Kidney (tissue), 22 donors: ENCODE measurements at places on chromosomes 3 and 15. TPM values are rescaled to one million over a fixed set of nuclear protein-coding genes. Genes with fewer than 3 reads are reported as not detected.

GRCh38 chr3:132549890-132550578 is 47.0 kb upstream of the ACKR4 start:
- H3K4me3 ChIP-seq = no peak overlapping the region
- H3K4me1 ChIP-seq = peaks cover 7% of the 10 kb centered on the region
- H3K27me3 ChIP-seq = no peaks in the 10 kb centered on the region
- DNase-seq = no peak
- H3K27ac ChIP-seq = no peak overlapping the region

DNA sequence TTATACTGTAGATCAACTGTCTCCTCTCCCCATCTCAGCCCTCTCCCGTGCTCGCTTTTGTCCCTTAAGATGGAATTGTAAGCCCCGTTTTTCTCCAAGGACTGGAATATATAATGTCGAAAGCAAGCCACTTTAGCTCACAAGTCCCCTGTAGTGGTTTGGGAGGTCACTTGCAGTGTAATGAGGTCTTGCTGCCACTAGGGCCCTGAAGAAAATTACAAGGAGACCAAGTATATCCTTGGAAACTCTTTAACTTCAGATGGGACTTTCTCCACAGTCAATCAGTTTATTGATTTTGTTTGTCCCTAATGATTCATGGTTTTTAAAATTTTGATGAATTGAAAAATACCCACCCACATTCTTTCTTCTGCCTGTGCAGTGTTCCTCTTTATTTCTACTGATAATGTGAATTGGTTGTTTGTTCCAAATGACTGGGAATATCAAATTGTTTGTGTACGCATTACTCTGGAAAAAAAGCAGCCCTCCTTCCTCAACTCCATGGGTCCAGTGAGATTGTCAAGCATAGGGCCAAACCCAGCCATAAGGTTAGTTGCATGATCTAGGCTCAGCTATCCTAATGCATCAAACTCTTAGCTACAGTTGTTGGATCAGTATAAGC is 294.8 kb downstream of the MCTP2 start:
- no peak overlapping the region for H3K4me3 ChIP-seq
- H3K27me3 ChIP-seq = no peaks in the 10 kb centered on the region
- no peak for DNase-seq
- H3K27ac ChIP-seq = no peak overlapping the region

DNA sequence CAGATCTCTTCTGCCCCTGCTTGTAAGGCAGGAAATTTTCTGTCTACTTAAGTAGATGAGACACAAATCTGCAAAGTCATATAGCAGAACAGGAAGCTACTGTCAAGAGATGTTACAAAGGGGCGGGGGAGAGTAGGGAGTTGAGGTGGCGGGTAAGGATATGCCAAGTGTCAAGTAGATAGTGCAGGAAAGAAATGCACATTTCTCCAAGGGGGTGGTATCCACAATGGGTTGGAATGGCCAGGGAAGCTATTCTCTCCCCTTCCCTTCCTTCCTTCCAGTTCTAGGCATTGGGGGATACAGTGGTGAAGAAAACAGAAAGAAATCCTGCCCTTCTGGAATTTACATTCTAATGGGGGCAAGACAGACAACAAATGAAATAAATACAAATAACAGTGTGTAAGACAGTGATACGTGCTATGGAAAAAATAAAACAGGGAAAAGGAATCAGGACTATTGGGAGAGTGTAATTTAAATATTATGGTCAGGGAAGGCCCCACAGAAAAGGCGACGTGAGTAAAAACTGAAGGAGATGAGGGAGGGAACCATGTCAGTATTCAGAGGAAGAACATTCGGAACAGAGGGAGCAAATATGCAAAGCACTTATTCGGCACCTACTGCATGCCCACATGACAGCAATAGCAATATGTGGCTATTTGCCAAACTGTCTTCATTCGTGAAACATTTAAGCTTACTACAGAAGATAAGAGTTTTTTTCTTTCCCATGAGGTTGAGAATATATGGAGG is 42.8 kb upstream of the RNU6-1 start:
- no peak overlapping the region for H3K4me3 ChIP-seq
- peaks cover 5% of the 10 kb centered on the region for H3K4me1 ChIP-seq
- no peak for DNase-seq
- H3K27ac ChIP-seq = no peak overlapping the region
- H3K36me3 ChIP-seq = no peaks in the 10 kb centered on the region
- no peaks in the 10 kb centered on the region for H3K27me3 ChIP-seq

DNA sequence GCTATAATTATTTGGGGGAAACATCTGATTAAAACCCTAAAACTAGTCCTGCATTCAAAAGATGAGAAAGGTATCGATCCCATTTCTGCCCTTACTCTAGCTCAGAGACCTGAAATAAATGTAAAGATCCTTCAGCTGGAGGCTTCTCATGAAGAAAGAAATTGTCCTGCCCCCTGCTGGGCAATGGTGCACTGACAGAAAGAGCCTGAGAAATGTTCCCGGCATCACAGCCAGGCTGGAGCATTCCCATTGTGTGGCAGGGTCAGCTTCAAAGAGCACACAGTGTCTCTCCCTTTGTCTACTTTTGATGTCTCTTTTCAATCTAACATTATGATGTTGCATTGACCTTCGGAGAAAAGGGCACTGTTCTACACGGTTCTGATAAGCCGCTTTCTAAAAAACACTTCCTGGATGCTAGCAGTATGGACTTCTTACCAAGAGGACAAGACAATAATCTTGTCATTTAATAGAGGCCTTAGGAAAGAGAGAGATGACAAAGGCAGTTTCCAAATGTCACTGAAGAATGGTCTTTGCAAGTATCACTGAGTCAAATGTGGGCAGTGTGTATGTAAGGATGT is 287.5 kb downstream of the MAGI1 start:
- no peaks in the 10 kb centered on the region for H3K27me3 ChIP-seq
- no peak for DNase-seq
- H3K4me1 ChIP-seq = no peaks in the 10 kb centered on the region
- no peak overlapping the region for H3K4me3 ChIP-seq
- H3K36me3 ChIP-seq = no peaks in the 10 kb centered on the region

DNA sequence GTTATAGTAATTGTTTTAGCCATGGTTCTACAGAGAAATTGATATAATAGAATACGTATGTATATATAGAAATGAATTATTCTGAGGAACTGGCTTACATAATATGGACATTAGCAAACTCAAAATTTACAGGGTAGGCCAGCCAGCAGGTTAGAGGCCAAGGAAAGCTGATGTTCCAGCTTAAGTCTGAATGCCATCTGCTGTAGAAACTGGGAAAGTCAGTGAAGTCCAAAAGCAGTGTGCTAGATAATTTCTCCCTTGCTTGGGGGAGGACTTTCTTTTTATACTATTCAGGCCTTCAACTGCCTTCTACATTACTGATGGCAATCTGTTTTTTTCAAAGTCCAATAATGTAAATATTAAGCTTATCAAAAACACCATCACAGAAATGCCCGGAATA is 1174.7 kb downstream of the ZPLD1 start:
- H3K4me3 ChIP-seq = no peak overlapping the region
- no peaks in the 10 kb centered on the region for H3K4me1 ChIP-seq
- H3K27me3 ChIP-seq = no peaks in the 10 kb centered on the region
- no peaks in the 10 kb centered on the region for H3K36me3 ChIP-seq
- DNase-seq = no peak

GRCh38 chr3:142657033-142657432 is 60.8 kb downstream of the PLS1 start:
- H3K27me3 ChIP-seq = no peaks in the 10 kb centered on the region
- no peak for DNase-seq
- no peaks in the 10 kb centered on the region for H3K36me3 ChIP-seq
- no peak overlapping the region for H3K27ac ChIP-seq
- no peaks in the 10 kb centered on the region for H3K4me1 ChIP-seq

GRCh38 chr3:136069933-136070332 is 104.4 kb downstream of the PPP2R3A start:
- no peak for DNase-seq
- peaks cover 4% of the 10 kb centered on the region for H3K36me3 ChIP-seq
- H3K27ac ChIP-seq = no peak overlapping the region
- no peaks in the 10 kb centered on the region for H3K27me3 ChIP-seq
- no peak overlapping the region for H3K4me3 ChIP-seq

DNA sequence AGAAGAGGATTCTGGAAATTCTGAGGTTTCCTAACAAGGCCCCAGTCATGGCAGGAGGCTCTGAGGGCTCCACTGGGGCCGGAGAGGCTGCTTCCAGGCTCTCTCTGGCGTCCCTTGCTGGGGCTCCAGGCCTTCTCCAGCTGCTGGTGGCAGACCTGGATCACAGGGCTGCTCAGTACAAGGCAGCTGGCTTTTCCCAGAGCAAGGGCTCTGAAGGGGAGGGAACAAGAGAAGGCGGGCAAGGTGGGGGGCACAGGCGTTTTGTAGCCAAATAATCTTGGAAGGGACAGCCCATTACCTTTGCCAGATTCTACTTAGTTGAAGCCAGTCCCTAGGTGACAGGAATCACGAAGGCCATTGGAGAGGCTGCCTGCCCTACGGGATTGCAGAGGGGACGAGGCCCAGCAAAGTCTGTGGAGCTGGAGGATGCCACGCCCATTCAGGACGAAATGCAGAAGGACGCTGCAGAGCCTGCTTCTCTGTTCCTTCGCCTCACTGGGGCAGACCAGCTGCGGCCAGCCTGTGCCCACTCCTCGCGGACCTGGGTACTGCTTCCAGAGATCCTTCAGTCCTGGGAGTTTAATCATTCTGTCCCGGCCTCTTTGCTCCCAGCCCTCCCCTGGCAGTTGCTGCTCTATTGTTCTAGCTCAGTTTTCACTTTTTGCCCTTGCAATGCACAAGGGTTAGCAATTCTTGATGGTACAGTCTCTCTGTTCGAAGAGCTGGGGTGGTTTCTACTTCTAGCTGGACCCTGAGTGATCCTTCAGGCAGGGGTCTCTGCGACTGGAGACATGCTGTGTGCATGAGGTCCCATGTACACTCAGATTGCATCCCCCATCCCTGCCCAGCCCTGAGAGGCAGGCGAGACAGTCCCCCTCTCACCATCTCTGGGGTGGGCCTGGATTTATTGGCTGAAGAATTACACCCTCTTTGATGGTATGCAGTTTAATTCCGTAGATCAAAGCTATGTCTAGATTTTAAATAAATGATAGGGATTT is 149.3 kb upstream of the MEF2A start:
- no peaks in the 10 kb centered on the region for H3K36me3 ChIP-seq
- H3K27ac ChIP-seq = no peak overlapping the region
- H3K27me3 ChIP-seq = no peaks in the 10 kb centered on the region

GRCh38 chr3:183534249-183534648 is 21.3 kb downstream of the KLHL6 start:
- H3K36me3 ChIP-seq = no peaks in the 10 kb centered on the region
- no peak for DNase-seq
- H3K27me3 ChIP-seq = no peaks in the 10 kb centered on the region
- H3K27ac ChIP-seq = no peak overlapping the region
- H3K4me3 ChIP-seq = no peak overlapping the region

DNA sequence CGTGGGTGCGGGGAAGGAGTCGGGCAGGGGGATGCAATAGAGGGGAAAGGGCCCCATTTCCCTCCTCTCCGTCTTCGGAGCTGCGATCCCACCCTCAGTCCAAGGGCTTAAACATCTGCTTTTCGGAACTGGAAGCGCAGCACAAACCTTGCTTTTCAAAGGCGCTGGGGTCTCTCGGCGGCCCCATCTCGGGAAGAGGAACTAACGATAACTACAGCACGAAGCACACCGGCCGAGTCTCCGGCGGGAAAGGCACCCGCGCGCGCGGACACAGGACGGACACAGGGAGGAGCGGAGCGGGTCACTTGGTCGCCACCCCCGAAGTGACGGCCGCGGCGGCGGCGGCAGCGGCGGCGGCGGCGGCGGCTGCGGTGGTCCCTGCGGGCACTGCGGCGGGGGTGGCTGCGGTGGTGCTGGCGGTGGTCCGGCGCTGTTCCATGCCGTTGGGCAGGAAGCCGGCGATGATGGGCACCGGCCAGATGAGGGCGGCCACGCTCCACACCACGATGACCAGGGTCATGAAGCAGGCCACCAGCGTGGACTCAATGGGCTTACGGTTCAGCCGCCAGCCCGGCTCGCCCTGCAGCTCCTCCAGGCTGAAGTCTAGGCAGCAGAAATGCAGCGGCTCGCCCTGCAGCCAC is 1.1 kb downstream of the TMEM158 start:
- H3K4me1 ChIP-seq = no peaks in the 10 kb centered on the region
- peaks cover 8% of the 10 kb centered on the region for H3K27me3 ChIP-seq
- H3K36me3 ChIP-seq = no peaks in the 10 kb centered on the region
- H3K4me3 ChIP-seq = peak overlapping the region; percentile 25
- DNase-seq = peak; percentile 87
- no peak overlapping the region for H3K27ac ChIP-seq

GRCh38 chr3:49787536-49787935 is 1.2 kb upstream of the IP6K1 start:
- DNase-seq = no peak
- H3K27me3 ChIP-seq = no peaks in the 10 kb centered on the region
- no peaks in the 10 kb centered on the region for H3K36me3 ChIP-seq
- H3K4me1 ChIP-seq = no peaks in the 10 kb centered on the region

- H3K4me3 ChIP-seq = no peak overlapping the region
- H3K27me3 ChIP-seq = no peaks in the 10 kb centered on the region
- H3K4me1 ChIP-seq = no peaks in the 10 kb centered on the region
- no peak for DNase-seq
- H3K27ac ChIP-seq = no peak overlapping the region
Observed at GRCh38 chr3:168116279-168116678, 20.6 kb upstream of the GOLIM4 start.

DNA sequence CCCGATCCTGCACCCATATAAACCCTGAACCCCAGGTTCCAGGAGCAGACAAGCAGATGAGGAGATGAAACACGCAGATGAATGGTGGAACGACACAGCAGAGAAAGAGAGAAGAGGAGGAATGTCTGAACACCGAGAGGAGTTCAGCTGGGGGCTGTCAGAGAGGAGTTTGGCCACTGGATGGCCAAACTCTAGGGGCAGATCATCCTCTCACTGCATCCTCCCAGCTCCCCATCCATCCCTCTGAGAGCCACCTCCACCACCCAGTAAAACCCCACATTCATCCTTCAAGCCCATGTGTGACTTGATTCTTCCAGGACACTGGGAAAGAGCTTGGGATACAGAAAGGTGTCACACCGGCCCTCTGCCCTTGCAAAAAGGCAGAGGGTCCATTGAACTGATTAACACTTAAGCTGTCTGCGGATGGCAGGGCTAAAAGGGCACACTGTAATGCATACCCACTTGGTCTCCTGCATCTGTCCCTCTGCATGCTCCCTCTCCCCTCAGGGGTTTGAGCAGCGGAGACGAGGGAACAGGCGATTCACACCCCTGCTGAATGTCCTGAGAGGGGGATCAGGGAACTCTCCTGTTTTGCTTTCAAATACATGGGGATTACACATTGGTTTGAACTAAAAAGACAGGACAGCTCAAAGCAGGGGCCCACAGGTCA is 53.8 kb downstream of the TMED3 start:
- no peak for DNase-seq
- no peaks in the 10 kb centered on the region for H3K36me3 ChIP-seq
- no peak overlapping the region for H3K27ac ChIP-seq
- H3K27me3 ChIP-seq = no peaks in the 10 kb centered on the region
- H3K4me3 ChIP-seq = no peak overlapping the region

The PLCH1 gene
- 9.6 TPM for total RNA-seq
